ENCODE measurements at places on chromosomes 5 and 9.

- no peak for DNase-seq
Observed at GRCh38 chr5:15249152-15249551, 250.8 kb upstream of the FBXL7 start.

- DNase-seq = no peak
Observed at GRCh38 chr9:98472216-98472615, 216.8 kb upstream of the TBC1D2 start.

GRCh38 chr5:57036761-57037160, 84.8 kb upstream of the MIER3 start:
- DNase-seq = no peak

- no peak for DNase-seq
Observed at GRCh38 chr5:112647428-112647827, 90.3 kb upstream of the APC start.

DNA sequence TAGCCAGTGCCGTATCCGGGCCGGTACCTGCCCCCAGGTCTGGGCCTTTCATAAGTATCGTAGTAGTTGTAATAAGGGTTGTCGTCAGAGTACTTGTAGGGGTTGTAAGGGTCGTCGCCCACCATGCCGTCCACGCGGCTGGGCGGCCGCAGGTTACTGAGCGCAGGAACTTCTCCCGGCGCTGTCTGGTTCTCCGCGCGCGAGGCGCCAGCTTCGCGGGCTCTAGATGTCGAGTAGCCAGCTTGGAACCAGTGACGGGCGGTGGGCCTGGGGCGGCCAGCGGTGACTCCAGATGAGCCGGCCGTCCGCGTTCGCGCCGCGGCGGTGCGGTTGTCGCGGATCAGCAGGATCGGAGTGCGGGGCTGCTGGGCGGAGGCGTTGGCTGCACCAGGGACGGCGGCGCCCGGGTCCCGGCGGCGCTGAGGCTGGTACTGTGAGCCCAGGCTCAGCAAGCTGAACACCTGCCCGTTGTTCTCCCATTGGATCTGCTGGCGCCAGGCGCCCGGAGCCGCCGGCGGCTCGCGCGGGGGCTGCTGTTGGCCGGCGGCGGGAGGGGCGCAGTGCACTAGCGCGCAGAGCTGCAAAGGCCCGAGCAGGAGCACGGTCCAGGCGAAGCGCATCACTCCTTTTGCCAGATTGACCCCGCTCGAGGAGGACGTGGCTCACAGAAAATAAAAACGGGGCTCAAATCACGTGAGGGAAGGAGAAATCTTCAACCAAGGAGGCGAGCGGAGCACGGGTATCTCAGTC, 518 bp downstream of the LOX start:
- no peak for DNase-seq

DNA sequence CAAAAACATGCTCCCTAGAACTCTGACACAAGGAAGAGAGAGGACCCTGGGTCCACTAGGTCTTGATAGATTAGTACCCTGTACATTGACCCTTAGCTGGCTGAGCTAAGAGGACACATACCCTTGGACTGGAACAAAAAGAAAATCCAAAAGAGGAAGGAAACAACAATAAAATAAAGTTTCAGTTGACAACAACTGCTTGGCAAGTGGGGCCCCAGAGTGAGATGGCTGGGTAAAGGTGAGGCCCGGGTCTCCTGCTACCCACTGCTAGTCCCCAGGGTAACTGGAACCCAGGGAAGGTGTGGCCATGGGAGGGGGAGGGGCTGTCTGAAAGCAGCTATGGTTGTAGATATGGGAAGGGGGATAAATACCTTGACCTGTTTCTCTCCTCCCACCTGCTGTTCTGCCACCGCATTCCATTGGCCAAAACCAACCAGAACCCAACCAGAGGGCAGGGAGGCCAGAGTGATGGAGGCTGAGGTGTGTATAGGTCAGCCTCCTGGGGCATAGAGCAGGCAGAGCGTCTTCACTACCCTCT, 11.7 kb downstream of the TAL2 start:
- DNase-seq = no peak

DNA sequence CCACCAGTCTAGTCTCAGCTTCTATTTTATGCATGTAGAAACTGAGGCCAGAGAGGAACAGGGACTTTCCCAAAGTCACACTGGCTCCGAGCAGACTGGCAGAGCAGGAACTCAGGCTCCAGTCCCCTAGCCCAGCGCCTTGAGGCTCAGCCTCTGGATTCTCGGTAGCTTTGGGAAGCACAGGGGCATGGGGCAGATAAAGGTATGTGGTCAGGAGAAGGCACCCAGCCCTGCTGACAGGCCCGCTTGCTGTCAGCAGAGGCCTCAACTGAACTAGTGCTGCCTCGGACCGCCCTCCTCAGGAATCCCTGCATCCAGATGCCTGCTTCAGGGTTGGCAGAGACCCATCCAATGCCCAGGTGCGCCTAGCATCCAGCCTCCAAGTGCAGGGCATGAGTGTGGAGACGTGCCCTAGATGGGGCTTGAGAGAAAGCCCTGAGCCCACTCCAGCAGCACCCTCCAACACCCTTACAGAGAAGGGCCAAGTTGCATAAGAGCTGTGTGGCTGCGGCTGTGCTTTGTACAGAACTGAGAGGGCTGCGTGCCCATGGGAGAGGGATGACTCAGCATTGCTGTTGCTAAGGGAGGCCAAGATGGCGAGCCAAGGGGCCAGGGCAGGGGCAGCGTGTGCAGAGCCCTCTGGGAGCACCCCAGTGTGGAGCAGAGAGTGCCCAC, 168.6 kb downstream of the MACROH2A1 start:
- peak; percentile 17 for DNase-seq

- DNase-seq = no peak
Observed at GRCh38 chr9:13513716-13514444, 234.4 kb upstream of the MPDZ start.

DNA sequence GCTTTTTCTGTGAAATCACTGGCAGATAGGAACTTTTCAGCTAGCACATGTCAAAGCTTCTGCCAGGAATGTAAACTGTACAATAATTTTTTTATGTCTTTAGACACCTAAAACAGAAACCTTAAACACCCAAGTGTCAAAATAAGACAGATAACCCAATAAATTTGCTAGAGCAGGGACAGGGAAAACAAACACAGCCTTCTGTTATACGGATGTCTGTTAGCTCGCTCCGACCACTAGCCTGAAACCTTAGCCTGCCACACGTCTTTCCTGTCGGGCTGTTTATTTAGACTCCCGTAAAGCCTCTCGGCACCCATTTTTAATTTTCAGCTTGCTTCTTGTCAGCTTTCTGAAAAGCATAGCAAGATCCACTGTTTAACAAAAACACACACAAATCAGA, 355.4 kb upstream of the SLC24A2 start:
- DNase-seq = no peak
